A549 (cell line): ENCODE measurements at places on chromosomes 2 and 18.

- DNase-seq = no peak
Observed at GRCh38 chr2:8675543-8675942, 6.3 kb upstream of the ID2 start.

DNA sequence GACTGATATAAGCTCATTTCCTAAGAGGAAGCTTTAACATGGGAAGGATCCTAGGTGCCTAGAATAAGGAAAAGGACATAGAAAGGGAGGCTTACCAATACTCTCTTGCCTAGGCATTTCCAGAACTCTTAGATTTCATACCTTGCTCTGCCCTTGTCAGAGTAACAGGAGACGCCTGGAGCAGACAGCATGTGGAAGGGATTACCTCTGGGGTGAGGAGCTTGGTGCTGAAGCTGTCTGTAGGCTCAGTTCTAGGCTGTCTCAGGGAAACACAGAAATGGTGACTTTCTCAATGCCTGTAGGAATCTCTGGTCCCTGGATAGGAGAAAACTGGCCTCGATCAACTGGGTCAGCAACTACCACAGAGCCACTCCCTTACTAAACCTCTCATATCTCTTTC lies 150.0 kb downstream of the SLC4A3 start:
- DNase-seq = no peak

- no peak for DNase-seq
Observed at GRCh38 chr2:193199322-193199721, 1004.6 kb upstream of the TMEFF2 start.

- no peak for DNase-seq
Observed at GRCh38 chr18:4270016-4270415, 185.1 kb downstream of the DLGAP1 start.

DNA sequence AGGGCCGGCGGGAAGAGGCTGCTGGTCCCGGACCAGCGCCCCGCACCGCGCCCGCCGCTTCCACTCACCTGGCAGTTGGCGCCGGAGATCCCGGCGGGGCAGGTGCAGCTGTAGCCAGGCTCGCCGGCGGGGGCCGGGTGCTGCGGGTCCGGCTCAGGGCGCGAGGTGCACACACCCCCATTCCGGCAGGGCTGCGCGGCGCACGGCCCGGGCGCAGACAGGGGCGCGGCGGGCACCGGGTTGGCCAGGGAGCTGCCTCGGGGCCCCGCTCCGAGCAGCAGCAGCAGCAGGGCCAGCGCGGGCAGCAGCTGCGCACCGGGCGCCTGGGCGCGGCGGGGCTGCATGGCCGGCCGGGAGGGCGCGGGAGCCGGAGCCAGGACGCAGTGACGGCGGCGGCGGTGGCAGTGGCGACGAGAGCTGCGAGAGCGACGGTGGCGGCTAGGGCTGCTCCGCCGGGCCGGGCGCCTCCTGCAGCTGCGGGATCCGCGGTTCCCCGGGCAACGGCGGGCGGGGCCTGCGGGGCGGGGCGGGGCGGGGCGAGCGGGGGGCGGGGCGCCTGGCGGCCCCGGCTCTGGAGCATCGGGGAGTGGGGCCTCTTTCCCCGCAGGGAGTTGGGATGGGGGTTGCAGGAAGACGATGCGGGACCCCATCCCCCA lies at the start of gene DNER:
Gene DNER, minus strand, starts transcription at position 476 of the 656 bp plus-strand sequence. Its CDS starts 132 bp downstream, at position 344.
- no peak for DNase-seq

DNA sequence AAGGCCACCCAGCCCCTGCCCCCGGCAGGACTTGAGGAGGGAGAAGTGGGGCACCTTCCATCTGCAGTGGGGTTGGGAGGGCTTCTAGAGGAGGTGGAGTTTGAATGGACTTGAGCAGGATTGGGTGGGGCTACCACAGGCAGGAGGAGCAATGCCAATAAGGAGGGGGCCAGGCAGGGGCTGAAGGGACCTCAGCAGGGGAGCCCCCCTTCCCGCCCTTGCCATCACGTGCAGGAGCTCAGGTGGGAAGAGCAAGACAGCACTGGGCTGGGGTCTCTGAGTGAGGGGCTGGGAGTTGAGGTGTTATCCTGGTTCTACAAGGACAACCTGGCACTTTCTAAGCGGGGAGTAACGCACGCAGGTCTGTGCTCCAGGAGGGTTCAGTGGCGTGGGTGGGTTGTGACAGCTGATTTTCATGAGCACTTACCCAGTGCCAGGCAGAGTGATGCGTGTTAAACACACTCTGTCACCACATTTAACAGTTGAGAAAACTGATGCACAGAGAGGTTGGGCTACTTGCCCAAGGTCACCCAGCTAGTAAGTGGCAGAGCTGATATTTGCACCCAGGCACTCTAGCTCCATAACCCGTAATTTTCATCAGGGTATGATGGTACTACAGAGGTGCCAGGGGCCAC lies 4.8 kb downstream of the CHRND start:
- no peak for DNase-seq

- no peak for DNase-seq
Observed at GRCh38 chr2:37582481-37583220, 88.8 kb downstream of the CDC42EP3 start.

DNA sequence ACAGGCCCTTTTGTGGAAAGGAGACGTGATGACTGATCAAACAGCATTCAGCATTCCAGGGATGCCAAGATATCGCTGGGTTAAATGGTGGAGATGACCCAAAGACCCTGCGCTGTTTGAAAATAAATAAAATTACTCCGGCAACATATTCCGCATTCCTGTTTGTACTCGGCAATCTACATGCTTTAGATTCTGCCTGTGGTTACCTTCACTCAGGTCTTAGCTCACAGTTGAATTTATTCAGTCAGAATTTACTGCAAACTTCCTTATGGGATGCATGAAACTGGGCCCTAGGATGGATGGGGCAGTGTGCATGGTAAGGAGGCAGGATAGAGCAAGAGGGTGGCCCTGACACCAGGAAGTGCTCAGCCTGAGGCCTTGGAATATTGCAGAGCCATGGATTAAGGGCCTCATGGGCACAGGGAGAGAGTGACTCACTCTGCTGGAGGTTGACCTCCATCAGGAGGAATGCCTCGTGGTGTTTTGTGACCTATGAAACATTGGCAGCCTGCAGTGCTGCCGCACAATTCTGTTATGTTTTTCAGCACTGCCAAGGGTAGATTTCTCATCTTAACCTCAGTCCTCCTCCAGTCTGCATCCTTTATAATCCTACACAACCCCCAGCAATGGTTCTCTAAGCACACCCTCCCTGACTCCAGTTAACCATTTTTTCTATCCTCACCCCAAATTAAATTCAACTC lies 321.4 kb downstream of the IRS1 start:
- DNase-seq = peak; percentile 93

- DNase-seq = no peak
Observed at GRCh38 chr2:122105877-122106206, 350.4 kb downstream of the TSN start.

DNA sequence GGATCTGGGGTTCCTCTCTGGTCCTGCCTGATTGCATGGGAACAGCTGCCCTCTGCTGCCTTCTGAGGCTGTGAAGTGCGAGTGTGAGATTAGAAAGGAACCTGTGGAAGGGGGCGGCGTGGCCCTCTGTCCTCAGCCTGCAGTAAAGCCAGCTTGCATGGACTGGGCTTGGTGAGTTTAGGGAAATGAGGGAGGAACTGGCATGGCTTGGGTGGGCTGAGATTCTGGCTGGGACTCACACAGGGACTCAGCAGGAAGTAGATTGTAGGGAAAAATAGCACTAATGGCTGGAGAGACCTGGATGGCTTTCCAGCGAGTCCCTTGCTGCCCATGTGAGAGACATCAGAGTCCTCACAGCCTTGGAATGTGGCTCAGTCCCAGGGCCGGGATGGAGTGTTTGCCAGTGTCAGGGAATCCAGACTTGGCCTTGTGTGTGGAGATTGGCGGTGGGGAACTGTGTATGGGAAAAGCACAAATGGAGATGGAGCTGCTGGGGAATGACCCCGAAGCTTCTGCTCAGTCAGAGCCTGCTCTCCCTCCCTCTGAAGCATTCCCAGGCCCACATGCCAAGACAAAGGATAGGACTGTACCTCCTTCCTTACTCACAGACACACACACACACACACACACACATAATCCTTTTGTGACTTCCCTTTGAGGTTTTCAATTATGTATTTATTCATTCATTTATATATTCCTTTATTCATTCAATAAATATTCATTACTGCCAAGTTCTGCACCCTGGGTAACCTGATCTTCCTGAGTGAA lies 115.4 kb downstream of the ACAA2 start:
- no peak for DNase-seq

DNA sequence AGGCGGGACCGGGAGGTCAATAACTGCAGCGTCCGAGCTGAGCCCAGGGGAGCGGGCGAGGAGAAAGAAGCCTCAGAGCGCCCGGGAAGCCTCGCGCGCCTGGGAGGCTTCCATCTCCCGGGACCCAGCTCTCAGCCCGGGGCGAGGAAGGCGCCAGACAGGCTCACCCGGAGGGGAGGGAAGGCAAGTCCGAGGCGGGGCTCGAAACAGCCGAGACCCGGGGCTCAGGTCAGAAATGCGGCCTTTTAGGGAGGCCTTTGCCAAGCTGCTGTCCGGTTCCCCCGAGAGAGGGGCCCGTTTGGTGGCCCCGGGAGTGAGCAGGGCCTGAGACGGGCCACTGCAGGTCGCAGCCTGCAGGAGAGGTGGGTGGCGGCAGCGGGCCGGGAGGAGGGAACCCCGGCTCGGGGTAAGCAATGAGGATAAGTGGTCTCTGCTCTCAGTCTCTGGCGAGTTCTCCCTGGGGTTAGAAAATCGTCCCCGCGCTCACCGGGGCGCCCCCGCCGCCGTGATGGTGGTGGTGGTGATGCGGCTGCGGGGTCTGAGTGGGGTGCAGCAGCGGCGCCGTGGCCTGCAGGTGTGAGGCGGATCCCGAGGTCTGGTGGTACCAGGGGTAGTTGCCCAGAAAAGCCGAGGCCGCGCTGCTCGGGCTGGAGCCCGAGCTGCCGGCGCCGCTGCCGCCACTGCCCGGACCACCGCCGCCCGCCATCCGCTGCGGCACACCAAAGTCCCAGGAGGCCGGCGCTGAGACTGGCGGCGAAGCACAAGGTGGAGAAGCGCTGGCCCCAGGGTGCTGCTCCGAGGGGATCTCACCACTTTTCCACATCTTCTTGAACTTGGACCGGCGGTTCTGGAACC lies 2.4 kb downstream of the DLX2 start:
- DNase-seq = no peak

DNA sequence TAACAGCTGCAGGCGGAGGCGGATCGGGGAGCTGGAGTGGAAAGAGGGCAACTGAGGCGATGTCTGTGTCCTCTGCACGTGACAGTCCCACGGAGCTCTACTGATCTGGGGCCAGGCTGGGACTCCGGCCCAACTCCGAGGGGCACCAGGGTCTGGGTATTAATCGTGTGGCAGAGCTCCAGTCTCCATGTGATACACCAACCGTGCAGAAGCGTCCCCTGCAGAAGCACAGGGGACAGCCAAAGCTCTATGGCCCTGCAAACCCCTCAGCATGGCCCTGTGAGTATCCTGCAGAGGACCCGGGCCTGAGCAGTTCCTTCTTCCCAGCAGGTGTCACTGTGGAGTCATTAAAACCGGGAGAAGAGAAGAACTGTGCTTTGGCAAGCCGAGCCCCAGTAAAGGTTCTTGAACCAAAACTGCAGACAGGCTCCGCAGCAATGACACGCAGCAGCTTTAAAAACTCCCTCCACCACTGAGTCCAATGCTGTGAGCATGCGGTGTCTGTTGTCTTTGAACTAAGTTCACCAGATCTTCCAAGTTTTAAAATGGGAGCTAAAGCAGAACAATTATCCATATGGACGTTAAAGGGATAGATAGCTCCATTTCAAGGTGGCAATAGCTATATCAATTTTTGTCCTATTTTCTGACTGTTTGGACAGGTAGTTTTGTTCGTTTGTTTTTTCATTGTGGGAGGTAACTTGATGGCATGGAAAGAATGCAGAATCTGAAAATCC lies 79.4 kb downstream of the TMEM182 start:
- DNase-seq = peak; percentile 23

GRCh38 chr2:174711206-174711605 lies 53.1 kb downstream of the CHRNA1 start:
- DNase-seq = no peak

- no peak for DNase-seq
Observed at GRCh38 chr18:48303883-48304282, 105.3 kb downstream of the ZBTB7C start.

DNA sequence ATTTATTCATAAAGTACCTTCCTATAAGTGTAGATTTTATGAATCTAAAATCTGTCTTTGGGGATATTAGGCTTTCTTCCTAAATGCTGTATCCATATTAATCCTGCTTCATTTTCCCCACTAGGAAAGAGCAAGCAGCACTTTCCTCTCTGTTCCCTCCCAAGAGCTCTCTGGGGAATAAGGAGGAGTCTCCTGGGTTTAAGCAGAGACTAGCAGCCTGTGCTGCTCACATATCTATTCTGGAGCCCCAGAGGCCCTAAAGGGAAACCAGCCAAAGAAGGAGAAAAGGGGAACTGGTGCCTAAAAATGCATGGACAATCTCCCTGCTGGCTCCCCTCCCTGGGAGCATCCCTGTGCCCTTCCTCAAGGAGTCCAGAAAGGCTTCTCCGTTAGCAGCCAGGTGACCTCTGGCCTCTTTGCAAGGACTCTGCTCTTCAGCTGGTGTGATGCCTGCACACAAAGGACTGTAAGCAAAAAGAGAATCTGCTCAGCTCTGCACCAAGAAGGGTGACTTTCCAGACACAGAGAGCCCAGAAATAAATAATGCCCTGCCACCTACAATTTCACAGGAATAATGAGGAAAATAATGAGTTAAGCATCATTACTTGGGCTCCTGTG lies 270.6 kb downstream of the SS18 start:
- DNase-seq = no peak

- no peak for DNase-seq
Observed at GRCh38 chr2:1956520-1957289, 212.4 kb upstream of the PXDN start.

GRCh38 chr2:147639891-147640290 lies 204.9 kb upstream of the ACVR2A start:
- no peak for DNase-seq

DNA sequence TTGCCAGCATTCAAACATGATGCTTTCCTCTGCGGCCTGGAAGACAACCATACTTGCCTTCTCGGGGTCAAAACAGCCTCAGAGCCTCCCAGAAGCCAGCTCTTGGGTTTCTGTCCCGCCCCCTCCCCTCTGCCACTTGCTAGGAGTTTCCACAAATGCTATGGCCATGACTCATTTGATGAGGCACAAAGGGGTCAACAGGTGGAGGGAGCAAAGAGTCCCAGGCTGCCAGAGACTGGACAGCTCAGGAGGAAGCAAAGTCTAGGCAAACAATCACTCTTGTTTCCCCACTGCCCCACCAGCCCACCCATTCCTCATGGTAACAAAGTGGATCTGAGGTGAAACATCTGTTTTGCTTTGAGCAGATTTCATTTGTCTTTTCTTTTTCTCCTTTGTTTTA lies 551.1 kb downstream of the TNS1 start:
- no peak for DNase-seq

DNA sequence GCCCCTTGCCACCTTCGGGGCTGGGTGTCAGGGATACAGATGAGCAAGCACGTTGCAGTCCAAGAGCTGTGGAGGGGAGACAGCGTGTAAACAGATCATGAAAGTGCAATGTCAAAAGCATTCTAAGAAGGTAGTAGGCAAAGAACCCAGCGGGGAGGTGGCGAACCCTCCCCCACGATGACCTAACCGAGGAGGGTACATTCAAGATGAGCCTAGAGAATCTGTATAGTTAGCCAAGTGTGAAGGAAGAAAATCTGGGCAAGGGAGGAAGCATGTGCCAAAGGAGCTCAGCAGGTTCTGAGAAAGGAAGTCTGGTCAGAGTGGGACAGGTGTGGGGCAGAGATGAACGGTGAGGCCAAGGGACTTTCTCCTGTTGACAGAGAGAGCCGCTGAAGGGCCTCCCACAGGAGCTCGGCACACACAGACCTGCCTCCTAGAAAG lies 106.9 kb downstream of the SP3 start:
- DNase-seq = no peak

- peak; percentile 32 for DNase-seq
Observed at GRCh38 chr2:62672601-62673000, 32.9 kb upstream of the EHBP1 start.
